Kidney (tissue), 22 donors: ENCODE measurements at places on chromosomes 11 and 22. TPM values are rescaled to one million over a fixed set of nuclear protein-coding genes. Genes with fewer than 3 reads are reported as not detected.

Gene SCGB1C1
- polyA plus RNA-seq = not detected

Gene B3GAT1
- polyA plus RNA-seq = 0.82 TPM

Gene OR52I2
- not detected for polyA plus RNA-seq

Gene EMSY
- polyA plus RNA-seq = 7.5 TPM

Gene CHID1
- 128 TPM for polyA plus RNA-seq

Gene ASRGL1
- polyA plus RNA-seq = 85.6 TPM

Gene OR5B21
- polyA plus RNA-seq = not detected

Gene AGBL2
- polyA plus RNA-seq = 2.1 TPM

Gene TMEM45B
- polyA plus RNA-seq = 37.5 TPM

Gene MPST
- polyA plus RNA-seq = 167 TPM

GRCh38 chr11:62959422-62959980, 25.3 kb downstream of the SLC22A6 start:
- DNase-seq = no peak
- peaks cover 7% of the 10 kb centered on the region for H3K4me1 ChIP-seq
- no peaks in the 10 kb centered on the region for H3K36me3 ChIP-seq
- H3K4me3 ChIP-seq = no peak overlapping the region

DNA sequence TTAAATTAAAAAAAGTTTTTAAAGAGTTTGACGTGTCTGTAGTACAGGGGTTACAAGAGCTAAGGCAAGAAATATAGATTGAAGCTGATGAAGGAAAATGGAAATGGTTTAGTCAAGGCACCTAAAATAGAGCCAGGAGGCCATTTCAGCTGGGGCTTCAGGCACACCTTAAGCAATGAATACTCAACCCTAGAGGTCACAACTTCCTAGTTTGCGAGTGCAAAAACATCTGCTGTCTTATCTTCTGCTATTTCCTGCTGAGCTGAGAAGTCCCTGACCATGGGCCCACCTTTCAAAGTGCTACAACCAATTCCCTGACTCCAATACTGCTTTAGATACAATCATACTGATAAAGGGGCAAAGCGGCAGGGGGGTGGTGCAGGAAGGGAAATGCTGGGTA, 87.4 kb downstream of the DLG2 start:
- H3K4me3 ChIP-seq = no peak overlapping the region
- no peaks in the 10 kb centered on the region for H3K27me3 ChIP-seq
- no peak for DNase-seq
- no peaks in the 10 kb centered on the region for H3K4me1 ChIP-seq
- no peak overlapping the region for H3K27ac ChIP-seq

GRCh38 chr11:6468712-6469495, 4.8 kb downstream of the TRIM3 start:
- H3K27ac ChIP-seq = peak overlapping the region; percentile 67
- H3K36me3 ChIP-seq = no peaks in the 10 kb centered on the region
- H3K4me3 ChIP-seq = no peak overlapping the region
- no peaks in the 10 kb centered on the region for H3K27me3 ChIP-seq

GRCh38 chr22:46114518-46115387, 35.6 kb upstream of the PPARA start:
- H3K27me3 ChIP-seq = no peaks in the 10 kb centered on the region
- H3K27ac ChIP-seq = peak overlapping the region; percentile 56
- DNase-seq = no peak

DNA sequence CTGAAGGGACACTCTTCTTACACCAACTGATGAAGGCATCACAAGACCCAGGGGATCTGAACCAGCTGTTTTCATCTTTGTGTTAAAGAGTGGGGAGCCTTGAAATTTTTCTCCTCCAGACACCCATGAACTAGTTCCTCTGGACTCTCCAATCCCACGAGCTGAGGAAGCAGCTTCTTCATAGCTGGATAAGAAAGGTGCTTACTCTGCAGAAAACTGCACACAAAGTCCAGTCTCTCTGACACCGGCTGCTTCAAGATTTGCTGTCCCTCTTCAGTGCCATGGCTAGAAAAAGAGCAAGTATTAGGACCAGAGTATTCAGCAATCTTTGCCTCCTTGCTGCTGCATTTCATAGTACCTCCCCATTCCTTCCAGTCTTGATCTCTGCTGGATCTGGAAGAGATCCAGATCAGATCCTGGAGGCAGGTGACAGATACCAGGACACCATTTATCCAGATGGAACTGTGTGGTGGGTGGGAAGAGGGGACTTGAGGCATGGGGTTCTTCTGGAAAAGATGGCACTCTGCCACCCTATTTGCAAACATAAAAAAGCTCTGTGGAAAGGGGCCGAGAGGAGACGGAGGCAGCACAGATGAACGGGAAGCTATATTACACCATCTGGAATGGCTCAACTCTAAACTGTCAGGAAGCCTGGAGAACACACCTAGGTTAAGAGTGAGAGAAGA, 25.5 kb downstream of the IL18BP start:
- peaks cover 29% of the 10 kb centered on the region for H3K4me1 ChIP-seq
- peaks cover 73% of the 10 kb centered on the region for H3K36me3 ChIP-seq
- H3K4me3 ChIP-seq = no peak overlapping the region
- H3K27me3 ChIP-seq = no peaks in the 10 kb centered on the region
- no peak for DNase-seq
- H3K27ac ChIP-seq = no peak overlapping the region

GRCh38 chr11:16883174-16883573, 131.0 kb downstream of the PLEKHA7 start:
- no peak overlapping the region for H3K4me3 ChIP-seq
- no peak for DNase-seq
- no peaks in the 10 kb centered on the region for H3K36me3 ChIP-seq
- H3K27me3 ChIP-seq = no peaks in the 10 kb centered on the region
- H3K4me1 ChIP-seq = peaks cover 26% of the 10 kb centered on the region
- H3K27ac ChIP-seq = no peak overlapping the region

GRCh38 chr11:12818333-12819015, 144.3 kb downstream of the TEAD1 start:
- H3K27me3 ChIP-seq = no peaks in the 10 kb centered on the region
- peaks cover 4% of the 10 kb centered on the region for H3K4me1 ChIP-seq
- no peak overlapping the region for H3K4me3 ChIP-seq
- no peaks in the 10 kb centered on the region for H3K36me3 ChIP-seq
- DNase-seq = no peak
- no peak overlapping the region for H3K27ac ChIP-seq

DNA sequence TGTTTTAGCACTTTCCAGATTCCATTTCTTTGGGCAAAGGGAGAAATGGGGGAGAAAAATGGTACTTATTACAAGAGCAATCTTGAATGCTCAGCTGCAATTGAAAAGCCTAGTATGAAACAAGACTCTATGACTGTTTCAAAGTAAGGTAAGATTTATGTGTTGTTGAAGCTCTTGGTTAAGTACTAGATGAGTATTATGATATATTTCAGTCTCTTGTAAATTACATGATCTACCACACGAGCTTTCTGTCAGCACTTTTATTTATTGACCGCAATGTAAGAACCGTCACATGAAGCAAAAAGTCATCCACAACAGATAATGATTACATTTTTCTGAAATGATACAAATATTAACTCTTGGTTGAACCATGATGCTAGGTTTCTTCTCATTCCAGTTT, 906.7 kb upstream of the CHORDC1 start:
- H3K27me3 ChIP-seq = no peaks in the 10 kb centered on the region
- no peak overlapping the region for H3K4me3 ChIP-seq
- H3K4me1 ChIP-seq = no peaks in the 10 kb centered on the region
- no peak for DNase-seq

DNA sequence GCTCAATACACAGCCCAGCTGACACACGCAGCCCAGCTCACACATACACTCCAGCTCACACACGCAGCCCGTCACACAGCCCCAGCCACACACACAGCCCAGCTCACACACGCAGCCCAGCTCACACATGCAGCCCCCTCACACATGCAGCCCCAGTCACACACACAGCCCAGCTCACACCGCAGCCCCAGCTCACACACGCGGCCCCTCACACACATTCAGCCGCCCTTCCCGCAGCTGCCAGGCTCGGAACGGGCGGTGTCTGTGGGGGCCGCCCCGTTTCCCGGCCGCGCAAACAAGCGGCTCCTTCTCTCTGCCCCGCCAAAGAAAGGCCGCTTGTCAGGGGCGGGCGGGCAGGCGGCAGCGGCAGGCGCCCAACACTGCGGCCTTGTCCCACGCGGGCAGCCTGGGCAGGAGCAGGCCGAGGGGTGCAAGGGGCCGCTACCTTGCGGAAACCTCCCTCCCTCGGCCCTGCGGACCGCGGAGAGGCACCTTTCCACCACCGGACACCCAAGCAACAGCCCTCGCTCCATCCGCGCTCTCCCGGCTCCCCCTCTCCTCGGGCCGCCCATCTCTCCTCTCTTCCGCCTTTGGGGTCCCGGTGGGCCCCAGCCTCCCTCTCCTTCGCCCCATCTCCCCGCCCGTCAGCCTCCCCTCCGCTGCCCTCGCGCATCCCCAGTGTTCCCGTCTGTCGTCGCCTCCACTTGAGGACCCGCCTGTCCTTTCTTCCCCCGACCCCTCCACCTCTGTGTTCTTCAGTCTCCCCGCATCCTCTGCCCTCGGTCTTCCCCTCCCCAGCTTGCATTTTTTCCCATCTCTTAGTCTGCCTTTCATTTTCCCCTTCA, 2.2 kb downstream of the PHLDB1 start:
- peak overlapping the region; percentile 88 for H3K27ac ChIP-seq
- DNase-seq = peak; percentile 50
- H3K4me1 ChIP-seq = peaks cover 17% of the 10 kb centered on the region
- H3K4me3 ChIP-seq = peak overlapping the region; percentile 53
- no peaks in the 10 kb centered on the region for H3K36me3 ChIP-seq

DNA sequence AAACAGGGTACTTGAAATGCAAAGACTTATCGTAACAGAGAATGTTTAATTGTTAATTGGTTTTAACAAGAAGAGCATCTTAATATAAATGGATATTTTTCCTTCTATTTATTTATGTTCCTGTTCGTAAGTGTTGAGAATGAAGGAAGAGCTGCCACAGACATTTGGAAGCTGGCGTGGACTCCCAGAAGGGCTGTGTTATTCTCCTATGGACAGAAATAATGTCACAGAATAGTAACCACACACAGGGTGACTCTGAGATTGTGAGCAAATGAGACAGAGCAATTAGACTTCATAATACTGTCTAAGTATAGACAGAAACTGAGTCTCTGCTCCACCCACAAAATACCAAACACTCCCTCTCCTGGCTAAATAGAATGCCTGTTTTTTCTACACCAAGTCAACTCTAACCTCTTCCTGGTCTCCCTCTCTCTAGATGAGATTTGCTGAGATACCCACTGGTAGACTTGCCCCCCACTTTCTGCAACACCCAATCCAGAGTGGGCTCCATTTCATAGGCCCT, 6.1 kb downstream of the APOL3 start:
- H3K27me3 ChIP-seq = no peaks in the 10 kb centered on the region
- peak overlapping the region; percentile 87 for H3K27ac ChIP-seq
- H3K4me3 ChIP-seq = no peak overlapping the region
- no peaks in the 10 kb centered on the region for H3K36me3 ChIP-seq
- no peak for DNase-seq

- H3K4me3 ChIP-seq = no peak overlapping the region
- no peaks in the 10 kb centered on the region for H3K27me3 ChIP-seq
- no peaks in the 10 kb centered on the region for H3K4me1 ChIP-seq
- DNase-seq = no peak
Measured at GRCh38 chr11:19561011-19561410, 151.6 kb upstream of the NAV2 start.

DNA sequence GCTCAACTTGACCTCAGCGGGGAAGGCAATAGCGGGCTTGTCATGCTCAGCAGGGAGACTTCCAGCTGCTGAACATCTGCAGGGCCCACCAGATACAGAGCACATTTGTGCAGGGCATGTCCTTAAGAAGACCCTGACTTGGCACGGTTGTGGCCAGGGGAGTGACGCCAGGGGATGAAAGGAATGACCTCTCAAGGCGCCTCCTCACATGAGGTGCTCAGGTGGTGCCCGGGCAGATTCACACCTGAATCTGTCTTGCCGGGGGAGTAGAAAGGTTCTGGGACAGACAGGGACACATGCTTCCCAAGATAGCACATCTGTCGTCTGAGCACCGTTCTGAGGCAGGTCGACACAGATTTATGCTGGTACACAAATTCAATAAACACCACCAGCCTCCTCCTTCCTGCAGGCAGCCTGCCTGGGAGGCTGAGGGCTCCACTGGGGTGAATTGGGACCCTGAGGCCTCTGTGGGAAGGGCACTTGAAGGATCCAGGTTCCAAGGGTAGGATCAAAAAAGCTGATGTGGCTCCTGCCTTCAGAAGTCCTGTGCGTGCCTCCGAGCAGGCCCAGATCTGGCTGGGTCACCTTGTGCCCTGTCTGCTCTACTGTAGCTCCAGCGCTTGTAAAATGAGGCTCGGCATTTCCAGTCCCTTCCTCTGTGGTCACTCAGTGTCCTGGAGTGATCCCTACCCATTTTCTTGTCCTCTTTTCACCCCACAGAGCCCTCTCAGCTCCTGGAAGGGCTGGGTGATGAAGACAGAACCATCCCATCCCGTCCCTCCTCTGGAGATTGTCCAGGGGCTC, 49.6 kb upstream of the NECTIN1 start:
- no peak overlapping the region for H3K27ac ChIP-seq
- H3K36me3 ChIP-seq = no peaks in the 10 kb centered on the region
- no peak for DNase-seq
- H3K4me3 ChIP-seq = no peak overlapping the region

DNA sequence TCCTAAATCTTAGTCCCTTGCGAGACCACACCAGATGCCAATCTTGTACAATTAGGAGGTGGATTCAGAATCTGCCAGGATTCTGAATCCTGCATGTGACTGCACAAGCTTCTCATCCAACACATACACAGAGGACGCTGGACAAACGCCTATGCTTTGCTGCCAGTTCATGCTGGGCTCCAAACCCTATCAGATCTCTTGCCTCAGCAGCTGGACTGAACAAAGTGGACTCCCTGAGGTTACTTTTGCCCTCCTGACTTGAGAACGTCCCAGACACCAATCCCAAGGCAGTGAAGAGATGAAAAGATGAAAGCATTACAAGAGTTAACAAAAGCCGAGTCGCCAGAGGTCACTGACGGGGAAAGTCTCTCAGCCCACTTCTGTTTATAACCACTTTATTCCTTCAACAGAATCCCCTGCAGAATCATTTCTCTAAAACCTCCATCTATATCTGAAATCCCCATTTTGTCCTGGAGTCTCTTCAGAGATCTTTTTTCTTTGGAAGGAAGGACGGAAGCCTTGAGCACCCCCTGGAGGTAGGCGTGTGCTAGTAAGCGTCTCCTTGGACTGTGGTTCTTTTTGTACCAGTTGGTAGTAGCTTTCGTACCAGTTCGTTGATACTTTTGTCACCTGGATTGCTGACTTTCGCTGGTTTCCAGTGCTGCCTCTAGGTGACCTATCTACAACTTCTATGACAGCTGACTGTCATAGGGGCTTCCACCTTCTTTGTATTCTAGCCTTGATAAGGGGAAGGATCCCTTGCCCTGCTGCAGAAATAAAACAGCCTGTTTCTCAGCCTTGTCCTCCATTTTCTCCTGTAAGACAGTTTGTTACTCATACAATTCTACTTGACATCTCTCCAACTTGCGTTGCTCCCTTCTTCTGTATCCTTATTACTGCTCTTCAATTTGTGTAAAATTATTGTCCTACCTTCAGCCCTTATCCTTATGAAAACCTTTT, 26.1 kb upstream of the EED start:
- no peak overlapping the region for H3K27ac ChIP-seq
- H3K4me1 ChIP-seq = peaks cover 3% of the 10 kb centered on the region
- peak; percentile 70 for DNase-seq

GRCh38 chr11:225734-226453, 10.2 kb downstream of the SIRT3 start:
- H3K4me1 ChIP-seq = no peaks in the 10 kb centered on the region
- no peak for DNase-seq
- peaks cover 9% of the 10 kb centered on the region for H3K36me3 ChIP-seq
- no peaks in the 10 kb centered on the region for H3K27me3 ChIP-seq
- no peak overlapping the region for H3K4me3 ChIP-seq
- H3K27ac ChIP-seq = no peak overlapping the region
